ENCODE measurements at places on chromosomes 5 and 9.
A peak's percentile ranks its signal among the peaks of the same experiment; 100 is the strongest.

- DNase-seq: no peak
Measured at GRCh38 chr5:150046031-150046430, 40.3 kb downstream of the CSF1R start.

DNA sequence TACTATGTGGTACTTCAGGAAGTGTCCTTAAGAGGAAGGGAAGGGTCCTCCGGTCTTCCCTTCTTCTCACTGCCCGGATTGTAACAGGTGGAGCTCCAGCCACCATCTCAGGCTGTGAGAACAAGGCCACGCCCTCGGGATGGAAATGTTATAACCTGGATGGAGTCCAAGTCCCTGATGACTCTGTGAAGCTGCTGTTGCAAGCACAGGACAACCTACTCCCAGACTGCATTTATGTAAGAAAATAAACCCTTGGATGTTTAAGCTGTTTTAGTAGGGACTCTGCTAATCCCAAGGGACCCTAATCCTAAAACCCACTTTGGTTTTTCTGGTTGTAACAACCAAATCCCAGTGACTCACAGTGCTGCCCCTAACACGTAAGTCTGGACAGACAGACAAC is 221.6 kb downstream of the ACTL7B start:
- peak; percentile 64 for DNase-seq

- no peak for DNase-seq
Measured at GRCh38 chr5:179816401-179816795, 4.3 kb upstream of the SQSTM1 start.

GRCh38 chr9:78407636-78408312 is 110.8 kb downstream of the PSAT1 start:
- no peak for DNase-seq

- DNase-seq: peak; percentile 40
Measured at GRCh38 chr5:74019923-74020322, 393.9 kb downstream of the ARHGEF28 start.

DNA sequence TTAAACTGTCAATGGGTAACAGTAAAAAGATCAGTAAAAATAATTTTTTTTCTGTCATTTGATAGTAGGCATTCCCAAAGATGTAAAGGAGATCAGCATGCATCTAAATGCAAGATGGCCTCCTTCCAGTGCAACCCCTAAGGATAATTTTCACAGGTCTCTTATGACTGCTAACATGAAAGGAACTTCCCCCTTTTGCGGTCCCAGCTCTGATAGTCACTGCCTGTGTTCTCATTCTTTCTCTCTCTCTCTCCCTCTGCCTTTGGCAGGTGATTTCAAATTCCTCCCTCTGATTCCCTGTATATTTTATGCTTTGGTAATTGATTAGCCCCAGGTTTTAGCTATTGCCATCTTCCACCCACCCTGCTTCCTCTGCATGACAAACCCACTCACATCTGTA is 8.9 kb downstream of the SPINK14 start:
- no peak for DNase-seq

Measured in NCI-H2029 (cell line).